ENCODE measurements at places on chromosomes 2 and 18.
A peak's percentile ranks its signal among the peaks of the same experiment; 100 is the strongest.

GRCh38 chr2:100546469-100546868 is 16.3 kb upstream of the PDCL3 start:
- DNase-seq, result no peak

- no peak for DNase-seq
Observed at GRCh38 chr2:46163098-46163430, 134.1 kb upstream of the EPAS1 start.

DNA sequence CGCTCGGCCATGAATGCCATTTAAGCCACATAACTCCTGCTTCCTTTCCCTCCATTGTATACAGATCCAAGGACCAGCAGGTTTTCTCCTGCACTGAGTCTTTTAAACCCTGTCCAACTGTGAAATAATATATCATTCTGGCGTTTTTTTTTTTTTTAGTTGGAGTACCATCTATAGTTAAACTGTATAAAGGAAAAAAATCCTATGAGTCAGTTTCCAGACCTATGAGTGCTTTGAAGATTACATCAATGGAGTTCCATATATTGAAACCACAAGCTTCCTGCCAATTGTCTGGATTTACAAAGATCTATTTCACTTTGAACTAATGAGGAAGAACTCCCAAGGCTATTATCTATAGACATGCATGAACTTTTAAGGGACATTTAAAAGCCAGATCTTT is 2.4 kb upstream of the MALT1 start:
- no peak for DNase-seq

GRCh38 chr2:212538305-212539071 is at the start of gene ERBB4:
Gene ERBB4, minus strand, starts transcription at chr2:212538802. Its CDS starts 272 bp downstream, at chr2:212538530.
- no peak for DNase-seq

DNA sequence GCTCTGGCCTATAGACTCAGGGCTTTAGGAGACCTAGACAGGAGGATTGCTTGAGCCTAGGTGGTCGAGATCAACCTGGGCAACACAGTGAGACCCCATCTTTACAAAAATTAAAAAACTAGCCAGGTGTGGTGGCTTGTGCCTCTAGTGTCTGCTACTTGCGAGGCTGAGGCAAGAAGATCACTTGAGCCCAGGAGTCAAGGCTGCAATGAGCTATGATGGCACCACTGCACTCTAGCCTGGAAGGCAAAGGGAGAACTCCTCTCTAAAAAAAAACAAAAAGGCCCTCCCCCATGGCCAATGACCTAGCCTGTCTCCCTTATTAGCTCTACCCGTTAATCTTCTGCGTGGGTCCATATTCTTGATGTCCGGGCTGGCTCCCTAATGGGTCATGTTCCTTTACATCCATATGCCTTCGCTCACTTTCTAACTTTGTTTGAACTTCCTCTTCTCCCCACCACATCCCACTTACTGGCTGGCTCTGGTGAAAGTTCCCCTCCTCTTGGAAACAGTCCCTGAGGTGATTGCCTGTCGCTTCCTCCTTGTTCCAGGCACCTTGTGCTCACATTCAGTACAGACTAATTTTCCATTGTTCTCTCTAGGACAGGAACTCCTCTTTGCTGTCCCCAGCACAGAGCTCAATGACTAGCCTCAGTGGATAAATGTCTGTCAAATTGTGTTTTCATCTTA is 103.0 kb downstream of the AFF3 start:
- no peak for DNase-seq

DNA sequence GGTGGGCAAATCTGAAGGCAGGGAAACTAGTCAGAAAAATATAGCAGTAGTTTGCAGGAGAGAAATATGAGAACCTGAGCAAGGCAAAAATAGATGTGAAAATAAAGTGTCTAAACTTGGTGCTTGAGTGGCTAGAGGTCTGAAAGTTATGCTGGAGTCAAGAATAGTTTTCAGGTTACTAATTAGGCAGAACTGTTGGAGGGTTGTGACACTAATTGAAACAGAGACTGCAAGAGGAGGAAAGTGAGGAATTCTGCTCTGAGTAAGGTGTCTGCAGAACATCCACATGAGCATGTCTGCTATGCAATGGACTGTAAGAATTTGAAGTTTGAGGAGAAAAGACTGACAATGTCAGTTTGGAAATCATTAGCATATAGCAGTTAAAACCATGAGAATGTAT is 444.0 kb upstream of the LRRTM1 start:
- DNase-seq, result no peak

DNA sequence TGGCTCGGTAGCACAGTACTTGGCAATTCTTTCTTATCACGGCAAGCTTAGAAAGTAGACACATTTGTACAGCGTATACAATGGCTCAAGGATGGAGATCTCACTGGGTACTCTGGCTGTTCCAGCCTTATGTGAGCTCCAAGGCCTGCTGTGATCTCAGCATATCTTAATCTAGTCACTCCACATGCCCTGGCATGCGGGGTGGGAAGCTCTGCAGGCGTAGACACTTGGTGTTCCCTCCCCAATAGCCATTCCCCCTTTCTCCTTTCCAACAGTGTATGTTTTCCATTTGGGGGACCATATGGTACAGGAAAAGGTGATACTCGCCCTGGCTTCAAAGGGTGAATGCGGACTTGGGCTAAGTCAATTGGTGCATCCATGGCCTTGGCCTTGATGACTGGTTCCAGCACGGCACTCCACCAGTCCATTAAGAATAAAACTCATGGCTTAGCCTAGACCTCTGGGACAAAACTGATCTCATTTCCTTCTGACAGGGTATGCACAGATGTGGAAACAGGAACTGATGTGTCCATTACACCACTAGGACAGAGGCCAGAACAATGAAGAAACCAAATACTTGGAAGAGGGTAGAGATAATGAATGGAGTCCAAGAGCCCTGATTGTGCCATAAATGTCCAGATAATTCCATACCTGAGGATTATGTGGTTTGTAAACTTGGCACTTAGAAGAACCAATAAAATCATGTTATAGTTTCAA is 28.4 kb downstream of the TGIF1 start:
- DNase-seq, result no peak

- no peak for DNase-seq
Observed at GRCh38 chr2:107349329-107349728, 463.4 kb upstream of the ST6GAL2 start.

DNA sequence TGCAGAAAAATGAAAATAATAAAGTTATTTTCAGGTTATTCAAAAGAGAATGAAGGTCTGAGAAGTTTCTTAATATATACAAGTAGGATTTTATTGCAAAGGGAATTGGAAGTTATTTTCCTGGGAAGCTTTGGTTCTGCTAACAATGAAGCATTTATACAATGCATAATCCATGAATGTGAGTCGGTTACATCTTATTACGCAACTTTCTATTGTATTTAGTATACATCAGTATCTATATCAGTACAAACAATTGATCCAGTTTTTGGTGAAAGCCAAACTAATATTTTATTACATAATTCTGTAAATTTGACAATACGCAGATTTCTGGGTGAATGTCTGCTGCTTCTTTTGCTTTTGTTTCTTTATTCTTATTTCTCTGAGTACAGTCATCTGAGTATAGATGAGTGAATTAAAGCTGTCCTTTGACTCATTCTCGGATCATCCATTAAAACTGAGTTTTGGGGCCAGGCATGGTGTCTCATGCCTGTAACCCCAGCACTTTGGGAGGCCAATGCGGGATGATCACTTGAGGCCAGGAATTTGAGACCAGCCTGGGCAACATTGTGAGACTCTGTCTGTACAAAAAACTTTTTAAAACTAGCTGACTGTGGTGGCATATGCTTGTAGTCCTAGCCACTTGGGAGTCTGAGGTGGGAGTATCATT is 108.5 kb downstream of the SOCS6 start:
- DNase-seq, result no peak

GRCh38 chr18:79507076-79507545 is 111.4 kb downstream of the NFATC1 start:
- no peak for DNase-seq

DNA sequence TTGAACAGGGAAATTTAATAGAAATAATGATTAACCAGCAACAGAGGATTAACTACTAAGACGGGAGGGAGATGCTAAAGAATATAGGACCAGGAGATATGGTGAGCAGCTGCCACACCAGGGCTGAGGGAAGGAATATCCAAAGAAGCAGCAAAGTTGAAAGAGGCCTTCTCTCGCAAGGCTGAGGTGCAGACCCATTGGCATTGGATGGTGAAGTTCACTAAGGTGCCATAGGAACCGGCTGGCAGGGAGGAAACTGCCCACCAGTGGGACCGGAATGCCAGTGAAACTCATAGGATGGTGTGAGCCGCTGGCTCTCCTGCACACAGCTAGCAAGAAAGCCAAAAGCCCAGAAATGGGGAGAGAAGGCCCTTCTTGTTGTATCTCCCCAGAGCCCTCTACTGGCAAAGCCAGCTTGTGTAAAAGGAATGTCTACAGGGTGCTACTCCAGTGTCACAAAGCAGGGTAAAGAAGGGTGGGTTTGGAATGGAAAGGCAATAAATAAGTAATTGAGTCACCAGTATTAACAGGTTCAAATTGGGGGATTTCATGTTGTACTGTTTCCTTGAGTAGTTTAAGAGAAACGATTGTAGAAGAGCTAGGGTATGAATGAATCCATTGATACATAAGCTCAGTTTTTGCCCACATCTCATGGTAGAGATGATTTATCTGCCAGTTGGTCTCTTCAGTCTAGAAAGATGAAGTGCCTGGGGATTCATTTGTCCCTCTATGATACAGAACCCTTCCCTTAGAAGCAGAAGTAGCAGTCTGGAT is 36.0 kb downstream of the FARP2 start:
- DNase-seq, result no peak

DNA sequence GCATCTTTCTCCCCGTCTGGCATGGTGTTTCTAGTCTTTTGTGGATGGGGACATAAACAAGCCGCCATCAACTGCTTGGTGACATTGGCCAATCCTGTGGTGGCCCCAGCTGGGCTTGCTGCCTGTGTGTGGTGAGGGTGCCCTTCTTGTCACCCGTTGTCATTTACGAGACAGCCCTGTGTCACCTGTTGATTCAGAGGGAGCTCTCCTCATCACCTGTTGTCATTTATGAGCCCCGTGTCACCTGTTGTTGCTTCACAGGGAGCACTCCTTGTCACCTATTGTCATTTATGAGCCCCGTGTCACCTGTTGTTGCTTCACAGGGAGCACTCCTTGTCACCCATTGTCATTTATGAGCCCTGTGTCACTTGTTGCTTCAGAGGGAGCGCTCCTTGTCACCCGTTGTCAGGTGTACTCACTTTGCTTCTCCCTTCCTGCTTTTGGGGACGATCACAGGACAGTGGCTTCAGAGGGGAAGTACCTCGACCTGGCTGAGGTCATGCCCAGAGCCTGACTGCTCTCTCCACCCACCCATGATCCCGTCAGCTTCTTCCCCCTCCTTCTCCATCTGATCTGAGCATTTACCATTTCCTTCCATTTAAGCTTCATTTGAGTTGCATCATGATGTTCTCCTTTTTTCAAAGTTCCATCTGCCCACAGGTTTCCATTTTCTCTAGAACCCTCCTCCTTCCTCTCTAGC is 29.1 kb downstream of the HPCAL1 start:
- peak; percentile 59 for DNase-seq

DNA sequence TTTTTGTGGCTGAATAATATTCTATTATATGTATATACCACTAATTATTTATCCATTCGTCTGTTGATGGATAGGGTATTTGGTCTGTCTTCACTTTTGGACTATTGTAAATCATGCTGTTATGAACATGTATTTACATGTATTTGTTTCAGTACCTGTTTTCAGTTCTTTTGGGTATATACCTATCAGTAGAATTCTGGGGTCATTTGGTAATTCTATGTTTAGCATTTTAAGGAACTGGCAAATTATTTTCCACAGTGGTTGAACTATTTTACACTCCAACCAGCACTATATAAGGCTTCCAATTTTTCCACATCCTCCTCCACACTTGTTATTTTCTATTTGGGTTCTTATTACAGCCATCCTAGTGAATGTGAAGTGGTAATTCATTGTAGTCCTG is 12.4 kb upstream of the TANK start:
- no peak for DNase-seq

DNA sequence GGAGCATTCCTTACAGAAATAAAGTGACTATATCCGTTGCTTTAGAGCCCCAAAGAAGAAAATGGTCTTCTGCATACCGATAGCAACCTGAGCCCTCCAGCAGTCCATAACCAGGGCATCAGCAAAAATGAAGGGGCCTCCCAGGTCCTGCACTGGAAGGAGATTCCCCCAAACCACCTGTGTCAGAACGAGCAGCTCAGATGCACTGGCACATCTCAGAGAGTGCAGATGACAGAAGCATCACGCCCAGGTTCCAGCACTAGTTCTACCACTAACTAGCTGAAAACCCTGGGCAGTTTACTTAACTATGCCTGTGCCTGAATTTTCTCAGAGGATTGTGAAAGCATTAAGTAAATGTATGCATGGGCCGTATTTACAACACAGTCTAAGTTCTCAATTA is 466.7 kb upstream of the MYT1L start:
- no peak for DNase-seq

GRCh38 chr2:8570637-8571036 is 111.2 kb upstream of the ID2 start:
- DNase-seq, result no peak

DNA sequence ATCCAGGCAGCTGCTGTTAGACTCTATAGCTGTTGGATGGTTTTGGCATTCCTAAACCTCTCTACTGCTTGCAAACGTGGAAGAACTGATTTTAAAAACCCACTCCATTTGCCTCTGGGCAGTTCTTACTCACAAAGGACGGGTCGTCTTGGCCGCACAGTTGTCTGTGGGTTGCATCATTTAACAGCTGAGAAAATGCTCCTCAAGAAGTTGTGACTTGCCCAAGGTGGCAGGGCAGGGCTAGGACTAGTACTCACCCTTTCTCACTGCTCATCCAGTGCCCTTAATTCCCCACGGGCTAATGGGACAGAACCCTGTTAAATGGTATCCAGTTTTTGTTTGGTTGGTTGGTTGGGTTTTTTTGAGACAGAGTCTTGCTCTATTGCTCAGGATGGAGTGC is 997 bp upstream of the DRC1 start:
- DNase-seq, result no peak

DNA sequence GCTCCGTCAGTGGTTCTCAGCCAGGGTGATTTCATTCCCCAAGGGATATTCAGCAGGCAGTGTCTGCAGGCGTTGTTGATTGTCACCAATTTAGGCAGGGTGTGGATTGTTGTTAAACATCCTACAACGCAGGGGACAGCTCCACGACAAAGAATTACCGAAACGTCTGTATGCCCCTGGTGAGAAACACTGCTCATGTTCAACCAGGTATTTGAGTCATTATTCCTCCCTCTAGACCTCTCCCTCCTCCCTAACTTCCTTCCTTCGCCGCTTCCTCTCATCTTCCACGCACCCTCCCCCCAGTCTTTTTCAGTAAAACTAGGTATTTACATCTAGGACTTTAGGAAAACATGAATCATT is 50.8 kb downstream of the NCK2 start:
- no peak for DNase-seq

DNA sequence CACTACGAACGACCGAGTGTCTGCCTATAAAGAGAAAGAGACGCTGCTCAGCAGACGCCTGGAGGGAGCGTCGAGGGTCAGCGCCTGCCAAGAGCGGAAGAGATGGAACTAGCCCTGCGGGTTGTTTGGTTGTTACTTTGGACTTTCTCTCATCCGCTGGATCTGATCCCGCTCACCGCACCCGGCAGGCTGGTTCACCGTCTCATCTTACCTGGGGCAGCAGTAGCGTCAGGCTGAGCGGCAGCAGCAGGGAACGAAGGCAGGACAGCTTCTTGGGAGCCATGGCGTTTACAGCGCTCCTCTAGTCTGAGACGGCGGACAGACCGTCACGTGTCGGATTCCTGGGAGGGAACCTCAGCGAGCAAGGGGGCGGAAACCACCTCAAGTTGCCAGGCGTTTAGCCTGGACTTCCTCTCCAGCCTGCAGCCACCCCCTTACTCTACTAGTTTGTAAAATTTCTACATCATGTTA is 1.9 kb downstream of the GLB1L start:
- no peak for DNase-seq

Measured in stimulated activated CD4-positive, alpha-beta T cell treated with anti-CD3 and anti-CD28 coated beads, Interleukin-12 subunit alpha, Interleukin-12 subunit beta, amount 100 ng/mL, for 24 hours (primary cell).